CD8-positive, alpha-beta memory T cell (primary cell): ENCODE measurements at places on chromosomes 2 and 18.

DNA sequence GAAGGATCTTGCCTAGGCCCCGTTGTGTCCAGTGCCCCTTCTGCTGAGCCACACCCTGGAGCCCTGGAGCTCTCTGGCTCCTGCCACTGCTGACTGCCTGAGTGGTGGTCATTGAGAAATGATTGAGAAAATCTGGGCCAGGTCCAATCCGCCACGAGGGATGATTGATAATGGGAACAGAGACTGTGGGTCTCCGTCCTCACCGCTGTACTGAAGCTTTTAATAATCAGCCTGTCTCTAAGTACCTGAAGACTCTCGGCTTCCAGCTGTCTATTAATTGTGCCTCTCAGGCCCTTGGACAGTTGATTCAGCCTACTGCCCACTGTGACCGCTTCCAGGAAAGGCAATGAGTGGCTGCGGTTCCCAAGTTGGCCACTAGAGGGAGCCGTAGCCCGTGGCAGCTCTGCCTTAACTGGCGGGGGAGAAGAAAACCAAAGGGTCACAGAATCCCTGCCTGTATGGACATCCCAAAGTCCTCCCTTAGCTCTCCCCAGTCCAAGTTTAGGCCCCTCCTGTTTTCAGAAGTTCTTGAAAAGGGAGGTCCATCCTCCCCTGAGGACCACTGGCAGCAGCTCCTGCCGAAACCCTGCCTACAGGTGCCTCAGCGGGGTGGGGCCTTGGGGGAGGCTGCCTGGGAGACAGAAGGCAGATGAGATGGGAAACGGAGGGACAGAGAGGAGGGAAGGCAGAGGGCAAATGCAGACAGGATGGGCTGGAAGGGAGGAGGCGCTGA lies 213.6 kb downstream of the TNS1 start:
- DNase-seq: peak; percentile 49

GRCh38 chr2:66753660-66754059 lies 318.7 kb downstream of the MEIS1 start:
- DNase-seq: no peak

- DNase-seq: no peak
These were observed 12.0 kb upstream of the MC5R start for GRCh38 chr18:13811993-13812392.

DNA sequence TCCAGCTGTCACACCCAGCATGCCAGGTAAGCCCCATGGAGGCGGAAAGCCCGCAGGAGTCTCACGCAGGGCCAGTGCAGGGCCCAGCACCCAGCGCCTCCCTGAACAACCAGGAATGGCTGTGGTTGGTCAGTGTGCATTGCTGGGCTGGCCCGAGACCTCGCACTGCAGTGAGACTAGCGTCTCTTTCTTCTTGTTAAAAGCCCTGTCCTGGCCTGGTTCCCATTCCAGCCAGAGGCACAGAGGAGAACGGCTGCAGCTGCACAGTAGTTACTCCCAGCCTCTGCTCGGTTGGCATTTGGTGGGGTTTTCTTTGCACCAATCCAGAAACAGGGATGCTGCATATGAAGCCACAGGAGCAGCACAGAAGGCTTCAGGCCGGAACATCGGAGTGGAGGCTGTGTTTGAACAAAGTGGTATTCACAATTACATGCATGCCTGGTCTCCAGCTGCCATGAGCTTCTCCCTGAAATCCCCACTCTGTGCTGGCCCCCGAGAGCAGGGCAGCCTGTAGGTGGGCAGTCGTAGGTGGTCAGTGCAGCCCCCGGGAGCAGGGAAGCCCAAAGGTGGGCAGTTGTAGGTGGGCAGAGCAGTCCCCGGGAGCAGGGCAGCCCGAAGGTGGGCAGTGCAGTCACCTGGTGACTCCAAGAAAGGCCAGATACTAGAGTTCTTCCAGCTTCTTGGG lies 163.7 kb upstream of the PXDN start:
- DNase-seq: no peak

DNA sequence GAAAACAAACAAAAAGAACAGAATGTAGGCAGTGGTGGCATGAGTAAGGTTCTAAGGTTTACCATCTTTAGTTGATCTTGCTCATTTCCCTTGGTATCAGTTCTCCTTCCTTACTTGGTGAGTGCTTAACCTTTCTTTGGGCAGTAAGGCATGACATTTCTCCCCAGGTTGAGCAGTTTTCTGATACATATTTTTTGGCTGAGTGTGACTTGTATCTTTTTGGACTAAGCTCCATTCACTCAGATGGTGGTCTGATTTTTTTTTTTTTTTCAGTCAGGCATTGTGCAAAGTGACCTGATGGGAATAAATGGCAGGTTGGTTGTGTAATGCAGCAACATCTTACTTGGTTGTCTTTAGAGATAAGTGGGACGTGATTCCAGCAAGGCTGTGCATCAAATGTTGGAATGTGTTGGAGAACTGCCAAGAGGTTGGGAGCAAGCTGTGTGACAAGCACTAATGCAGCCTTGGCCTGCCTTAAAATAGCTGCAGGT lies 15.1 kb downstream of the SPTBN1 start:
- no peak for DNase-seq

DNA sequence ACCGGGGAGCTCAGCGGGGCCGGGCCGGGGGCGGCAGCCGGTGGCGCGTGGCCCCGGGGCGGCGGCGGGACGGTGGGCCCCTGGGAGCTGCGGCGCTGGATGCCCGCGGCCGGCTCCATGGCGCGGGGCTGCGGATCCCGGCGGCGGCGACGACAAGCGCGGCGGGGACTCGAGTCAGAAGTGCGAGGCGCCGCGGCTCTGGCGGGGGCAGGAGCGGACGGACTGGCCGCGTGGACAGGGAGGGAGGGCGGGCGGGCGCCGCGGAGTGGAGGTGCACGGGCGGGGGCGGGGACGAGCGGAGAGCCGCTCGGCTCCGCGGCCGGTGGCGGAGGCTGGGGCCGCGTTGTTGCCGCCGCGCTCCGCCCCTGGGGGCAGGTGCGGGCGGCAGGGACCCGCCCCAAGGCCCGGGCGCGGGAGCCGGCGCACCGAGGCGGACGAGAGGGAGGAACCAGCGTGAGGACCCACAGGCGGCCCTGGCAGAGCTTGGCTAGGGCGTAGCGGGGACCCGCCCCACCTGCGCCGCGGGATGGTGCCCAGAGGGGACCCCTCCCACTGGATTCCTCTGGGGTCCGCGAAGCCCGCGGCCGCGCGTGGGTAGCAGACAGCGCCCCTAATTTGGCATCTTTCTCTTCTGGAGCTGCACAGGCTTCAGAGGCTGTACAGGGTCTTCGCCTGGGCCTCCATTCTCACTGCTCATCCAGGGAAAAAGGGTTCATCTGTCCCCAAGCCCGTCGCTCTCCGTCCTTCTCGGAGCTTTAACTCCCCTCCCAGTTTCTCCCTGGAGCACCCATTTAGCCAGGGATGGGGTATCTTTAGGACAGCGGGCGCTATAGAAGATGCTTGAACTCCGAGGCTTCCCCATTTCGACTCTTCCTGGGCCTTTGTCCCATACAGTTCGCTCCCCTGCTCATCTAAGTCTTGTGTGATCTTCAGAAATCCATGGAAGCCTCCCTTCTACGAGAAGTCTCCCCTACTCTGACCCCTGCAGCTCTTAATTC lies at the start of gene TMEM163:
TMEM163 (minus strand) TSS at position 184 of the 998 bp plus-strand sequence.
- no peak for DNase-seq
